Mammary epithelial cell (primary cell): ENCODE measurements at places on chromosomes 4 and X. TPM values are rescaled to one million over a fixed set of nuclear protein-coding genes. Genes with fewer than 3 reads are reported as not detected.
A peak's percentile ranks its signal among the peaks of the same experiment; 100 is the strongest.

- no peak for DNase-seq
These were observed 248.3 kb upstream of the MAD2L1 start for GRCh38 chr4:120314969-120315368.

GRCh38 chr4:30559481-30559880, 160.7 kb upstream of the PCDH7 start:
- DNase-seq = no peak

DNA sequence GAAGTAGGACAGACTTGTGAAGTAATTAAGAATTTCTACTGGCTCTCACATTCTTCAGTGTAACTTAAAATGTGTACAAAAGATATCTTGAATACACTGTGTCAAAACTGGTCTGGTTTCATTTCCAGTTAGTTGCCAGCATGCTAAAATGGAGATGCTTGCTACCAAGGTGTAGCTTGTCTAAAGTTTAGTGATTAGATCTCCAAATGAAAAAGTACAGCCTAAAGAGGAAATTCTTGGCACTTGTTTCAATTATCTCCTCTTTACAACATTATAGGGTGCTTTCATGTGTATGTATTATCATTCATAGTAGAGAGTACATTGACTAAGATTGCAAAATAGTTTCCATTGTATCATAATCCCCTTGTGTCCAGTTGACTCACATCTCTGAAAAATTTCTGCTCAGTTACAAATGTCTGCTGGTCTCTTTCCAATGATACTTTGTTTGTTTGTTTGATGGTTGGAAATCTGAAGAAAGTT, 97.3 kb upstream of the SPRY1 start:
- peak; percentile 64 for DNase-seq

DNA sequence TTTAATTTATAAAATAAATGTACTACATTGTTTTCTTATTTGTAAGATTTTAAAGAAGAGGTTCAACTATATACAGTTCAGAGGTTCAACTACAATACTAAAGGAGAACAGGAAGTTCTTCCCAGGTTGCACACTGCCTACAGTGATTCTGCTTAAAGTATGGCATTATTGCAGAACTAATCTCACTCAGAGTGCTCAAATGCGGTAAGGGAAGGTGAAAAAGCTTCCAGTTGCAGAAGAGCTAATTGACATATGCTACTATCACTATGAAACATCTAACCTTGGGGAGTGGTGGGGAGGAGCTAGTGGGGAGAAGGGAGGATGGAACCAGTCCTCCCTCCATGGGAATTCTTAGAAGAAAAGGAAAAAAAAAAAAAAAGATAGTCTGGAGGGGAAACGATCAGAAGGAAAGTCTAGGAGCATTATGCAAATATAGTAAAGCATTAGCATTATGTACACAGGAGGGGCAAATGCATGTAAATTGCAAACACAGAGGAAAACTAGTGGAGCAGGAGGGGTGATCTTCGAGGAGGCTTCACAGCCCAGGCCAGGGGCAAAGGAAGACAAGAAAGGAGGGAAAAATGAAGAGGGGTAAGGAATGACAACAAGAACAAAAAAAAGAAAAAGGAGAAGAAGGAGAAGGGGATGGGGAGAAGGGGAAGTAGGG, 32.0 kb upstream of the MMAA start:
- no peak for DNase-seq

EMCN gene
- total RNA-seq = not detected

F8A3 gene
- 6.2 and 9.6 TPM in 2 replicates for total RNA-seq

SGMS2 gene
- total RNA-seq = 48.1 and 63.4 TPM in 2 replicates

YIPF7 gene
- total RNA-seq = not detected
